ENCODE measurements at places on chromosomes 12 and 14.

GRCh38 chr12:57637364-57637763 is 4.4 kb upstream of the B4GALNT1 start:
- DNase-seq = no peak

DNA sequence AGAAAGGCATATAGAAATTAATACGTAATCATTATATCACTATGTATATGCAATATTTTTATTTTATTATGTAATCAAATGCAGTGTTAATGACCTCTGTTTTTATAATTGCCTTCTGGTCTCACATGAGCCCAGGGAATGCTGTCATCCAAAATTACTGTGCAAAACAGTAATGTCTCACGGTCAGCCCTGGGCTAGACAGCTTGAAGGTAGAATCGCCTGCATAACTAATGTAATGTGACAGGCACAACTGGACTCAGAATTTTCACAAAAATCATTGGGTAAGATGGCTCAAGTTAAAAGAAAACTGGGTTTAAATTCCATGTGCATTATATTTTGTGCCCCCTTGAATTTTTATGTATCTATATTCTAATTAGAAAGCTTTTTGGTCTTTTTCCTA is 293.3 kb downstream of the PPFIA2 start:
- no peak for DNase-seq

DNA sequence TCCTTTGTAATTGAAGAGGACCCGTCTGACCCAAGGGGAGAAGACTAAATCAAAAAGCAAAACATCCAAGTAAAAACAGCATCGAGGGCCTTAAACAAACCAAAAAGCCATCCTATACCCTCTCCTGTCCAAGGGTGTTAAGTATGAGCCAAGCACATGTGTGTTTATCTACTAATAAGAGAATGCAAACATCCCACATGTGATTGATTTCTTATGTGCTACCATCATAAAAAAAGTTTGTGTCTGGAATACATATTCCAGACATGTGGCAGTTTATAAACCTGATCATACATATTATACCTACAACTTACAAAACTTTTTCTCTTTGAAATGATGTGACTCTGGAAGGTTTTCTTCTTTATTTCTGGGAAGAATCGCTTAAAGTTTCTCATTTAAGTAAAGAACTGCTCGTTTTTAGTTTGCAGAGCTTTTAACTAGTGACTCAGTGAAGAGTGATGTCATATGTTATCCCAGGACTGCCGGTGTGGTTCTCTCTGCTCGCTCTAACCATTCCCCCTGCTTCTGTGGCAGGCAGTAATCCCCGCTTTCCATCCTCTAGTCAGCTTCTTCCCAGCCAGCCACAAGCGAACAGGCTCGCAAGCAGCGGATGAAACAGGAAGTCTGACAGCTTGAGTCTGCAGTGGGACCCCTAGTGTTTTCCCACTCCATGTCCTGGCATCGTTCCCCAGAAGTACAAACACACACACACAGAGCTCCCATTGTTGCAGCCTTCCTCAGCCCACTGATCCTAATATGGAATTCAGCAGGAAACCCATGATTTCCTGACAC is 431 bp upstream of the RHOJ start:
- peak; percentile 99 for DNase-seq

GRCh38 chr14:24790196-24790595 is 156.2 kb upstream of the GZMB start:
- no peak for DNase-seq

DNA sequence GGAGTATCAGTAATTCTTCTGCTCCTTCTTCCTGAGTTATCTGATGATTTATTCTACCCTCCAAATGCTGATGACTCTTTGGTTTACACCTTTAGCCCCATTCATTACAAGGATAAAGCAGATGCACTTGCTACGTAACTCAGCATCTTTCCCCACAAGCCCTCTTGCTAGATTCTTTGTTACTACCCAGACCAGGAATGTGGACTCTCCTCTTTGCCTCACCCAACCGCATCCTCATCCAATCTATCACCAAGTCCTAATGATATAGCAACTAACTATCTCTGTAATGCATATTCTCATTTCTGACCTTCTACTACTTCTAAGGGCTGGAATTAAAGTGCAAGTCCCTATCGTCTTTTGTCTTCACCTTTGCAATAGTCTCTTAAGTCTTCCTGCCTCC is 9.2 kb downstream of the KRT1 start:
- DNase-seq = no peak

DNA sequence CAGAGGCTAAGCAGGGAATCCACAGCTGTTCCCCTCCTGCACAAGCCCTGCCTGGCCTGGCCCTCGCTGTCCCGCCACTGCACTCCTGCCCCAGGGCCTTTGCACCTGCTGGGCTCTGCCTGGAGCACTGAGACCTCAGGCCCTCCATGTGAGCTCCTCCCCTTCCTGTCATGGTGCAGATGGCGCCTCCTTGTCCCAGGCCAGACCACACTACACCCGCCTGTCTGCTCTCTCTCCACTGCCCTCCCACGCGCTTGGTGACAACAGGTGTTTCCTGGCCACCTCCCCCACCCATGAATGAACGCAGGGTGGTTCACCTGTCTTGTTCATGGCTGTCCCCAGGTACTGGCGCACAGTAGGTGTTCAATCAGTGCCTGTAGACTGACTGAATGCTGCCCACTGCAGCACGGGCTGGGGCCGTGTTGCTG is 82.9 kb downstream of the NCOR2 start:
- DNase-seq = no peak

GRCh38 chr12:7091660-7092228 is 501 bp downstream of the C1R start:
- DNase-seq = peak; percentile 51

DNA sequence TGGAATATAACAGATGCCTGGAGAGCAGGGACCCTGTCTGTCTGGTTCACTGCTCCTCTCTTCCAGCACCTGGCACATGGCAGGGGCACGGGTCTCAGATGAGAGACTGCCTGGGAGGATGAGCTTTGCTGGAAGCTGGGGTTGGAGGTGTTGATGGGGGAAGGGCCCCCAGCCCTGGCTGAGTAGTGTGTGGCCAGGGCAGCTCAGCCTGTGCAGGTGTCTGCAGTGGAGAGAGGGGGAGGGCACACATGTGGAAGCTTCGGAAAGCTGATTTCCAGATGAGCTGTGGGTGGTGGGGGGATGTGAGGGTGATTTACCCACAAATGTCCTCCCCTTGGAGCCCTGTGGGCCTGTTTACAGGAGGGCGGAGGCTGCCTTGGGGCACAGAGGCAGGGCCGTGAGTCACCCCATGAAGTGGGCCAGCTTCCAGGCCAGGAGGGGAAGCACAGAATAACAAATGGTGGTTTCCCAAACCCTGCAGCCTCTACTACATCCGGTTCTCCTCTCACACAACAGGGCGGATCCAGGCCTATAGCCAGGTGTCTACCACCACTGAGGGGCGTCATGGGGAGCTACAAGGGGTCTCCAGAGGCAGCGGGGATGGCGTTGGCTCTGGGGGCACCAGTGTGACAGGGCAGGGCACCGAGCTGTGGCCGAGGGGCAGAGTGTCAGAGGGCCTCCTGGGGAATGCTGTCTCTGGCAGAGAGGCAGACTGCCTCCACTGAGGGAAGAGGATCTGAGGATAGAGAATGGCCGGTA is 11.0 kb downstream of the KRT7 start:
- peak; percentile 97 for DNase-seq

DNA sequence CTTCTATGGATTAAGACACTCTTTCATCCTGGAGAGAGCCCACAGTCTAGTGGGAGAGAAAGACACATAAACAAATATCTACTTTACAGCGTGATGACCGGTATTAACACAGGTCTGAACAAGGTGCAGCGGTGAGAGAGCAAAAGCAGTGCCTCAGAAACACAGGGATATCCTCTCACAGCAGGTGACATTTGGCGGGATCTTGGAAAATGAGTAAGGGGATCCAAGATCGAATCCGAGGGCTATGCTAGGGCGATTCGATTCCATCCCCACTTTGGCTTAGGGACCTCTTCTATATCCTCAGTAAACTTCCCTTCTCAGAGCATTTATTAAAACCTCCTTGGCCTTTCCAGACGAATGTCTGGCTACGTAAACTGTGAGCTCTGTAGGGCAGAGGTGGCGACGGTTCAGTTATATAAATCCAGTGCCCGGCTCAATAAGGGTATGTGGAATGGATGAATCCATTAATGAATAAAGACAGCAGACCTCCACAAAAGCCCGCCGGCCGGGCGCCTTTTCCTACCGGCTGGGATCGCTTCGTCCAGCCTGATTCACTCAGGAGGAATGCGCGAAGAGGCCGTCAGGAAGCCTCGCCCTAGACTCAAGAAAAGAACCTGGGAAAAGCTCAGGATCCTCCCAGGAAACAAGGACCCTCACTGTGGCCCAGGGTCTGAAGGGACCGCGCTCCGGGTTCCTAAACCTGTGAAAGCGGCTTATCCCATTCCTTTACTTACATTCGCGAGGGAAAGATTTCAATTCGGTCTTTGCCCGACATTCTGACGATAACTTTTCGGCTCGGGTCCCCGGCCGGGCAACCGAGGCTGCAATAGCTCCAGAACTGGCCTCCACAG is 455 bp downstream of the ATP6V1D start:
- DNase-seq = peak; percentile 57

GRCh38 chr14:81009346-81009745 is 53.9 kb downstream of the TSHR start:
- DNase-seq = no peak

- DNase-seq = no peak
Measured at GRCh38 chr12:46693034-46693433, 132.8 kb downstream of the SLC38A4 start.

DNA sequence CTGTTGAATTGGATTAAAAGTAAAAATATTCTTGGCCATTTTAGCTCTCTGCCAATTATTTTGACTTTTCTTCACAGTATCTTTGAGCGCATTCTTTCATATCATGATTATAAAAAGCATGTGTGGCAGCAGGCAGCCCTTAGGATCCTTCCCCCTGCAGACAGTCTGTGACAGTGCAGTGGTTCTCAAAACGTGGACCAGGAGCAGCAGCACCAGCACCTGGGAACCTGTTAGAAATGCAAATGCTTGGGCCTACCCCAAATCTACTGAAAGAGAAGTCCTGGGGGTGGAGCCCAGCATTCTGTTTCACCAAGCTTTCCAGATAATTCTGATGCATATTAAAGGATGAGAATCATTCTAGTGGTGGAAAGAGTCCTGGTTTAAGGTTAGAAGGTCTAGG is 155.6 kb downstream of the MON2 start:
- no peak for DNase-seq

GRCh38 chr14:98018628-98019027 is 1221.4 kb downstream of the VRK1 start:
- no peak for DNase-seq

DNA sequence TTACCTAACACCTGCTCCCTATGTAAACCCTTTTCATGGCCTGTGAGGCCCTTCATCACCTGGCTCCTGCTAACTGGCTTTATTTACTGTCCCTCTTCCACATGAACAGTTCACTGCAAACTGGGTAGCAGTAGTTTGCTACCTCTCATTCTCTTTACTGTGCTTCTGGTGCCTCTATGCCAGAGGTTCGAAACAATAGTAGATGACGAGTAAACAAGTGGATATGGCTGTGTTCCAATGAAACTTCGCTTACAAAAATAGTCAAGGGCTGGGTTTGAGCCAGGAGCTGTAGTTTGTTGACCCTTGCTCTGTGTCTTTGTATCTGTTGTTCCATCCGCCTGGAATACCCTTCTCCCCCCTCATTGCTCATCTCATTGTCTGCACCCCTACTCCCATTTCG is 233.6 kb upstream of the RMST start:
- no peak for DNase-seq

GRCh38 chr12:124554429-124555029 is 12.9 kb downstream of the NCOR2 start:
- no peak for DNase-seq

DNA sequence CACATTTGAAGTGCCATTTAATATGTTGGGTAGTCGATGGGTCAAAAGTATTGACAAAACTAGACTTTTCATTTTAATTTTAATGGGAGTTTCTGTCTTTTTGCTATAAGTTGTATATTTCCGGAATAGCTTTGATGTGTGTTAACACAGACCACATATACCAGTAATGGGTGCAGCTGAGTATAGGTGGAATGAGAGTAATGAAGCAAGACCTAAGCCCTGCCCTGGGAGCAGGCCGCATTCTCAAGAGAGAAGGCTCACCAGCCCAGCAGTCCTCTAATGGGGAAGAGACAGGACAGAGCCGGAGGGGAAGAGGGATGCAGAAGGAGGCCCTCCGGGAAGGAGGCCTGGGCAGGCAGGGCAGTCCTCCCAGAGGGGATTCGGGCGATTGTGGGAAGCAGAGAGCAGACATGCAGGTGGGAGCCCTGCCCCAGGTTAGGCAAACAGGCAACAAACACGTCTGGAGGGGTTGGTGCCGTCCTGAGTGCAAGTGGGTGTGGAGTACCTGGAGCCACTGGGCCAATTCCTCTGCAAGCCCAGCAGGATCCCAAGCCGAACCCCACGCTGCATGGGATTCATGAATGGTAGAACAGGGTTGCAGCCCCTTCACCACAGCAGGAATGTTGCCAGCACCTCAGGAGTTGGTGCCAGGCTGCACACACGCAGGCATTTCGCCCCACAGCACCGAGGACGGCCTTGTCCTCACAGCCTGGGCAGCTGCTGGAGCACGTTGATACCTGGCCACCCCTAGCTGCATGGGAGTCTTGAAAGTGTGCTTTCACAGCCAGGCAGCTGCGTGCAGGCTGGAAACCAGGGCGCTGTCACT is 7.8 kb downstream of the CKB start:
- DNase-seq = no peak

GRCh38 chr14:23829736-23830471 is 123.7 kb upstream of the DHRS4 start:
- DNase-seq = peak; percentile 92

DNA sequence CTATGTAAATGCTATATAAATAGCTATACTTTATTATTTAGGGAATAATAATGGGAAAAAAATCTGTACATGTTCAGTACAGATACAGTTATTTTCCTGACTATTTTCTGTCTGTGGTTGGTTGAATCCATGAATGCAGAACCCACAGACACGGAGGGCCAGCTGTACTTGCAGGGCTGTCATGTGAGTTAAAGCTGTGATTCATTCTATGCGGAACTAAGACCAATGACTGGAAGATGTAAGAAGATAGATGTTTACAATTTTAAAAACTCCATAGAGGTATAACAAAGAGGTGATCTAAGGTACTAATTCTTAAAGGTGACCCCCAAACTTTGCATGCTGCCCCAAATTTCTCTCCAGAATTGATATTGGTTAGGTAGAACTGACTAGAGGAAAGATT is 14.6 kb downstream of the PCNX4 start:
- peak; percentile 58 for DNase-seq

GRCh38 chr14:94476023-94476422 is at the start of gene SERPINA9:
SERPINA9 (minus strand) TSS chr14:94476197; CDS start chr14:94469840, 6,357 bp downstream.
- DNase-seq = no peak

GRCh38 chr12:23781118-23781517 is 168.4 kb downstream of the SOX5 start:
- no peak for DNase-seq

DNA sequence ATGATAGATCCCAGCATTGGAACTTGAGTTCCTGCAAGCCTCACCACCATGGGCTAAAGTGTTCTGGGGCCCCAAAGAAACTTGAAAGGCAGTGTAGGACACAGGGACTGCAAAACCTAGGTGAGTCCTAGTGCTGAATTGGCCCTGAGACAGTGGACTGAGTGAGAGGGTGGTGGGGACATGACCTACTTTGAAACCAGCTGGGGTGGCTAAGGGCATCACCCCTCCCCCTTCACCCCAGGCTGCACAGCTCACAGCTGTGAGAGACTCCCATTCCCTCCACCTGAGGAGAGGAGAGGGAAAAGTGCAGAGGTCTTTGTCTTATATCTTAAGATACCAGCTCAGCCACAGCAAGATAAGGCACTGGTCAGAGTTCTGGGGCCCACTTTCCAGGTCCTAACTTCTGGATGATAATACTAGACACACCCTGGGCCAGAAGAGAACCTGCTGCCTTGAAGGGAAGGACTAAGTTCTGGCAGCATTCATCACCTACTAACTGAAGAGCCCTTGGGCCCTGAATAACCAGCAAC is 62.5 kb downstream of the MAPKAPK5 start:
- no peak for DNase-seq

- DNase-seq = peak; percentile 20
Measured at GRCh38 chr14:58298477-58299400, at the start of gene ARID4A. ARID4A (plus strand) TSS chr14:58298555; CDS start chr14:58299855, 1,300 bp downstream.
